ENCODE measurements at places on chromosomes 2 and 18.

GRCh38 chr2:241081190-241081642 is 20.9 kb downstream of the MTERF4 start:
- DNase-seq: no peak

DNA sequence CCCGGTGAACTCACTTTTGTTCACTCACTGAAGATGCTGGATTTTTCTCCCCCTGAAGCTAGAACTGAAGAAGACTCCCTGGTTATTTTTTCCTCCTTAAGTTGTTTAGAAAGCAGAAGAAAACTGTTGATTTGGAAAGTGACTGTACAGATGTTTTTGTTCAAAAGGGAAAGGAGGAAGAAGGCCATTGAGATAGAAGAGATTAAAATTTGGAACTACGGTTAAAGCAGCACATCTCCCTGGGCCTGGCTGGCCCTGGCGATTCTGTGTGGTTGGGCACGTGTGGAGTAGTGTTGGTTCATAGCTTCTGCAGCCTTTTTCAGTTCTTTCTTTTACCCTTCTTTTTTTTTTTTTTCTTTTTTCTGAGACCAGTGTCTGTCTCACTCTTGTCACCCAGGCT is 109.2 kb downstream of the MAP4K4 start:
- no peak for DNase-seq

- DNase-seq: no peak
Measured at GRCh38 chr2:71936076-71937030, 211.3 kb downstream of the CYP26B1 start.

DNA sequence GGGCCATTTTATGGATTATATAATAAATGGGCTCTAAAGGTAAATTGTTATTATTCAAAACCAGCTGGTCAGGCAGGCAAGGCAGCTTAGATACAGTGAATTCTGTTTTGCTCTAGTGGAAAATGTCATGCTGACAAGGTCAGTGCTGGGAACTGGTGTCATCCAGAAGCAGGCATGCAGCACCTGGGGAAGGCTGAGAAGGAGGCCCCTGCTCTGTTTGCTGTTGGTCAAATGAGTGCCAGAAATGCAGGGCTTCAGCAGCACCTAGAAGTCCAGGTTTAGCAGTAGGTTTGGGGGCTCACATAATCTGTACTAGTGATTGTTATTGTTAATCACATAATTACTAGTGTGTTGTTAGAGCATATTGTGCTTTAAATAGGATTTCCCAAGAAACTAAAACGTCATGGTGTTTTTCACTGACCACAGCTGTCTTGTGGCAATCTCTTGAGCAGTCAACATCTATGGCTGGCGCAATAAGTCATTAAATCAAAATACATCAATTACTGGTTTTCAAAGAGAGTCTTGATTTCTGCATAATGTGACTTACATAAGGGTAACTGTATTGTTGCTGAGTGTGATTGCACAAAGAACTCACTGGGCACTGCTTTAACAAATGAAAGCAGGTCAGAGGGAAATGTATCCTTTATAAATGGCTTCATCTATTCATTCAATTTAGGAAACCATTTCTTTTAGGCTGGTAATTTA is 99.1 kb downstream of the MYO3B start:
- DNase-seq: no peak

DNA sequence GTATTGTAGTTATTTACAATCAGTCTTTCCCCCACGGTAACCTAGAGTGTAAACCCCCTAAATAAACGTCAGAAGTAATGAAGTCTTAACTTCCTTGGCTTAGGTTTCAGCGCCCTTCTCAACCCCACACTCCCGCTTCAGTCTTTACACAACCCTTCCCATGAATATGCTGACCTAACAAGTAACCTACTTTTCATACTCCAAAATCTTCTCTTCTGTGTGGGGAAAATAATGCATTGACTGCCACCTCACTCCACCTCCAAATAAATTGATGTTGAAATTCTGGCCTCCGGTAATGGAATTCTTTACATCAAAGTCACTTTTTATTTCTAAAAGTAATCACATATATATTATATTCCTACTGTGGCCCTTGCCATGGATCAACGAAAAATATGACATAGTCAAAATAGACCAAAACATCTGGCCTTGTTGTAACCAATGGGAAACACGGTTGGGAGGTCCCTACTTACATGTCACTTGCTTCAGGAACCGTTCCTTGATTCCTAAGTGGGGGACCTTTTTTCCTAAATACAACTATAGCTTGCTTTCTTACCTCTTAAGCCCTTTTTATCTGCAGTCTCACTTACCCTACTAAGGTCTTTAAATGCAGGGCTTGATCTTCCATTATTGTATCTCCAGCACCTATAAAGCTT is 961 bp downstream of the GEN1 start:
- DNase-seq: no peak

GRCh38 chr2:222319586-222320435 is 21.0 kb upstream of the PAX3 start:
- DNase-seq: no peak

GRCh38 chr2:25838152-25838756 is 40.0 kb downstream of the ASXL2 start:
- no peak for DNase-seq

- DNase-seq: no peak
Measured at GRCh38 chr2:150370561-150370960, 116.9 kb downstream of the RND3 start.

GRCh38 chr18:76824145-76824676 is 1.9 kb downstream of the ZNF236 start:
- no peak for DNase-seq

GRCh38 chr2:50402654-50402960 is 629.3 kb downstream of the NRXN1 start:
- no peak for DNase-seq

DNA sequence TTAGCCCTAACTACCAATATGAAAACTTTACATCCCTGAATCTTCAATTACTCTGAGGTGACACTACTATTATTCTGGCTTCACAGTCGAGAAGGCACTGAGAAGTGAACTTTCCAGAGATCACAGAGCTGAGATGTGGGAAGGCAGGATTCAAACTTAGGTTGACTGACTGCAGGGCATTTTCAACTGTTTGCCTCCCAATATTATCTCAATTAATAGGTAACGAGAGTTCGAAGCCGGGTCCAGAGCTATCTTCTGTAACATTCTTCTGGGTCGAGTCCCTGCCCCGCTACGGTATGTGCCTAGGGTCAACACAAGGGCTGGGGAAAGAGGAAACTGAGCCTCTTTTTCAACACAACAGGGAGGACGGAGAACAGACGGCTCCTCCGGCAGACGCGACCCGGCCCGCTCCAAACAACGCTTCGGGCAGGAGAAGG is 740 bp downstream of the CHMP3 start:
- no peak for DNase-seq

DNA sequence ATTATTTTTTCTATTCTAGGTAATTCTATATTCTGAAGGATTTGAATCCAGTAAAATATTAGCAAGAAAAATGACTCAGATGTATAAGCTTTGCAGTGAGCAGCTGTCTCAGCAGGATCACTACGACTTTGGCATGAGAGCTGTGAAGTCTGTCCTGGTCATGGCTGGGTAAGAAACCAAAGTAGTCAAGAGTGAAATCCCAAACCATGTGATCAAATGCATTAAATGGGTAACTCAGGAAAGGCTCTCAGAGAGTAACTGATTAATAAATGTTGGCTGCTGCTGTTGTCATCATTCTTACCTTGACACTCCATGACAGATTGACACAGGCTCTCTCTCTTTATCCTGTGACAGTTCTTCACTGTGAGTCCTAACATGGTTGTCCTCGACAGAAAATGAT is 124.1 kb downstream of the DNAH6 start:
- no peak for DNase-seq

DNA sequence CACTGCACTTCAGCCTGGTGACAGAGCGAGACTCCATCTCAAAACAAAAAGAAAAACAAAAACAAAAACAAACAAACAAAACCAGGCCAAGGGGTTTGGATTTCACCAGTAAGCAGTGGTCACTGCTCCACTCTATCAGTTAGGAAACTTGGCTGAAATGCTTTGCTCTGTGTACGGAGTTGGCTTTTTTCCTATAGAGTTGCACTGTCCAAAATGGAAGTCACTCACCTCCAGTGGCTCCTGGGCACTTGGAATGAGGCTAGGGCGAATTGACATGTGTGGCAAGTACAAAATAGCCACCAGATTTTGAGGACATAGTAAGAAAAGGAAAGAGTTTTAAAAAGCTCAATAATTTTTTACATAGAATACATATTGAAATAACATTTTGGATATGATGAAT is 228.7 kb downstream of the LOXHD1 start:
- no peak for DNase-seq

GRCh38 chr2:183383854-183384253 is 259.6 kb downstream of the NUP35 start:
- no peak for DNase-seq

- no peak for DNase-seq
Measured at GRCh38 chr2:212854116-212854515, 297.3 kb downstream of the IKZF2 start.

GRCh38 chr2:120661551-120661950 is 74.1 kb upstream of the GLI2 start:
- no peak for DNase-seq

DNA sequence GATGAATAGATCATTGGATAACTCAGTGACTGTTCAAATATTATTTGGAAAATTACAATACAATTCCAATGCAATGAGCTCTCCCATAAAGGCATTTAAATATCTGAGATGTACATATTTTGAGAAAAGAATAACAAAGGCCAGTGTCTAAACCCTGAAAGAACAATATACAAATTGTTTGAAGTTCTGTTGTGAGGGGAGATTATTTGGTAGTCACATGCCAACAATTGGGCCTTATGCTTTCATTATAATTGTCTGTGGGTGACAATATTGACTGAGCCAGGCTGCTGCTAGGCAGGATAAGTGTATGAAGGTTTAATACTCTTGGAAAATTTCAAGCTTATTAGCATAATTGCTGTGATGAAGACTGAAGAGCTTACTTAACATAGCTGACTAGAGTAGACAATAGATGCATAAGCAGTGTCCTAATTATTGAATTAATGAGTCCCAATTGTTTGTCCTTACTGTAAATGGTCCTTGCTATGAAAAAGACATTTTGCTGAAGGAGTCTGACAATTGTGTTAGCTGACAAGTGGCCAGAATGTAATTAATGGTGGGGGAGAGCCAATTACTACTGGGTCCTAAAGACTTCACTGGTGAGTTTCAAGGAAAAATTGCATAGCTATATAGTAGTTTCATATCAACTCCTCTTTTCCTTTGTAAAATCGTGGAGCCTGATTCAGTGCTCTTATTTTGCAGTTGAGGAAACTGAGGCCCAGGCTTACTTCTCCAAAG is 5.0 kb upstream of the SMAD2 start:
- no peak for DNase-seq

GRCh38 chr2:224293976-224294375 is 107.9 kb downstream of the FAM124B start:
- no peak for DNase-seq

- DNase-seq: peak; percentile 83
Measured at GRCh38 chr2:42141687-42142546, 27.2 kb upstream of the EML4 start.

DNA sequence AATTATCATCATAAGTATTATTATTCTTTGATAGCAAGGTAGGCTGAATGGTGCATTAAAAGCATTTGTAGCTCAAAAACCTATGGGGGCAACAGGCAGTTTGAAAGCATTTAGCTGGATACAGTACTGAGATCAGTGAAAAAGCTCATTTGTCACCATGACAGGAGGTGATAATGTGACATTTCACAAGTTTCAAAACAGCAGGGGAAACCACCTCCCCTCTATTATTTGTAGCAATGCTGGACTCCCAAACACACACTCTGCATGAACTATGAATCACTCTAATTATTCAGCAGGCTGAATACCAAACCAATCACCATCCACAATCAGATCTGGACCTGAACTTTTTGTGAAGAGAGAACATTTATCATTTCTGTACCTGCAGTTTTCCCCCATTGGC is 63.4 kb downstream of the MYO5B start:
- no peak for DNase-seq

DNA sequence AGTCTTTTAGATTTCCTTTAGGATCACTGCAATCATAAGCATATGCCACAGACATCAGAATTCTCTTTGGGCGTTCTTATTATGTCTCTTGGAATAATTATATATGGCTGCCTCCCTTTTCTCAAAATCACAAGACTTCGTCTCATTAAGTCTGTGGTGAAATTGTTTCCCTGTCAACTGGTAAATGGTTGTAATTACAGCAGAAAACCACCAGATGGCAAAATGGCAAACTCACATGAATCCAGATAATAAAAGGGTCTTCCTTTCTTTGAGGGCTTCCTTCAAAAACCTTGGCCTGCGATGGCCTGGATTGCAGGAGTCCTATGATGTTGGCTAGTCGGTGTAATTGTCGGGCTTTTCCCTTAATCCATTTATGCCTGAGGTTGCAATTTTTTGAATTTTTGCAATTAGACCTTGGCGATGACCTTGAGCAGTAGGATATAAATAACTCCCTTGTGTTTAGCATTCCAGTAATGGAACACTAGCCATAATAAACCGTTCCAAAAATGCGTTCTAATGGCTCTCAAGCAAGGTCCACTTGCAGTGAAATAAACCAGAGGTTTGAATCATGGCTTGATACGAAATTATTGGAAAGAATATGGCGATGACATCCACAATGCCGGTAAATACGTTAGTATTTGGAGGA is 656.4 kb downstream of the MBD2 start:
- peak; percentile 23 for DNase-seq

- DNase-seq: no peak
Measured at GRCh38 chr2:17740203-17740602, 13.4 kb downstream of the SMC6 start.

- no peak for DNase-seq
Measured at GRCh38 chr2:133421516-133422324, 146.5 kb downstream of the NCKAP5 start.

DNA sequence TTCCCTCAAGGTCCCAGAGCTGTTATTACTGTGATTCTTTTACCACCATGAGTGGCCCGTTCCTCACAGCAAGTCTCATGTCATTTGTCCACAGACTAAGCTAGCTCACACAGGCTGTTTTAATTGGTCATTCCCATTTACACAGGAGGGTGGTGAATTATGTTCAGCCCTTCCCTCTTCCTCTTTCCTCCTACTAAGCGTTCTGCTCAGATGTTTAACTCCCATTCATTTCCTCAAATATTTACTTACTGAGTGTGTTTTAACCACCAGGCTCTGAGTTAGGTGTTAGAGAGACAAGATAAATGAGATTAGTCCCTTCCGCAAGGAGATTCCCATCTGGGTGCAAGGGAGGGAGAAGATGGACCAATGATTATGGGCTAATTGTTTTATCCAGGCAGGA is 403.6 kb upstream of the ACVR2A start:
- no peak for DNase-seq

DNA sequence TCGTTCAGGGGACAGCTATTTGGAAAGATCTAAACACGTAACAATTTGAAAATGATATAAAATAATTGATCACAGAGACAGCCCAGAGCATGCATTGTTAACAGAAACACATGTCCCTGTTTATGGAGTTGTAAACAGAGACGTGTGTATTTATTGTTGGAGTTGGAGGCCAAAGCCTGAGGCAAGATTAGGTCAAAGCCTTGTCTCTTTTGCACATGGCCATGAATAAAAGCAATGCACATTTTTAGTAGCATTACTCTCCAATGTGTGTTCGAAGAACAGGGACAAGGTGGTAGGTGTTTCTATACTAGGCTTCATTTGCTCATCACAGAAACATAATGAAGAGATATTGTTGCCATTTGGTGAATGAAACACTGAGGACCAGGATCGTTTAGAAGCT is 841.5 kb upstream of the FANCL start:
- DNase-seq: no peak

GRCh38 chr2:150812664-150813367 is 325.3 kb upstream of the RND3 start:
- no peak for DNase-seq

Data from right renal cortex interstitium (tissue), 3 donors.